Stimulated activated CD8-positive, alpha-beta memory T cell treated with anti-CD3 and anti-CD28 coated beads, Interleukin-2, amount 100 ng/mL, for 1 hour (primary cell): ENCODE measurements at places on chromosomes 7 and 10.

DNA sequence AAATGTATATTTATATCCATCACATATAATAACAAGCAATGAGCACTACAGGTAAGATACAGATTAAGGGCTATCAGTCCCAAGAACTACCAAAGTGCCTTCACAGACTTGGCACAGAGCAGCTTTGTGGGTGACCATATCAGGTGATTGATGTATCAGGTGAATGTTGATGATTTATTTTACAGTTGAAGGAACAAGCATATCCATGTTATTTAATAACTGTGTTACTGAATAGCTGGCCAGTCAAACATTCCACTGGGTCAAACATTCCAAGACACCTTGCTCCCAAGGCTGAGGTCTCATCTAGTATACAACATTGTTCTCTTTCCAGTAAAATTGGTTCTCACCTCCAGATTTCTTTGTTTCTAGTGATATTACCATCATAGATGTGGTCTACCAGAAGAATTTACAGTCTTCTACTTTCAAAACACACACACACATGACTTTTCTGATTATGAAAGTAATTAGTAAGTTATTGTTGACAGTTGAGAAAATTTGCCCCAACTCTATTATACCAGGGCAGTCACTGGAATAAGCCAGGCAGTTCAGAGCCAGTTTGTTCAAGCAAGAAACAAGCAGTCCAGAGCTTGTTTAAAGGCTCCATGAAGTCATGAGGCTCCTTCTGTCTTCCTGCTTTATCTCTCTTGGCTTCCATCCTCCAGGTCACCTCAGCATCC is 68.2 kb downstream of the ELAPOR2 start:
- no peak for DNase-seq

DNA sequence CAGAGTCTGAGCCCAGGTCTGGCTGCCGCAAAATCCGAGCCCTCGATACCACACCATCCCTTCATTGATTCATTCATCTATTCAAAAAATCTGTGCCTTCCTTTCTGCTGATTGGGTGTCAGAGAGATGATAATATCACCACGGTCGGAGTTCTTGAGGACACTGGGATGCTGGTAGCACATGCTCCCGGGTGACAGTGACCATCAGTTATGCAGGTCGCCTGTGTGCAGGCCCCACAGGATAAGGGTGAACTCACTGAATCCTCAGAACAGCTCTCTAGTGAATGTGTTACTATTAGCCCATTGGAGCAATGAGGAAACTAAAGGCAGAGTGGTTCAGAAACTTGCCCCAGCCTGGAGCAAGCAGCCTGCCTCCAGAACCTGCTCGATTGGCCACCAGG is 145.1 kb downstream of the SLIT1 start:
- DNase-seq = no peak

DNA sequence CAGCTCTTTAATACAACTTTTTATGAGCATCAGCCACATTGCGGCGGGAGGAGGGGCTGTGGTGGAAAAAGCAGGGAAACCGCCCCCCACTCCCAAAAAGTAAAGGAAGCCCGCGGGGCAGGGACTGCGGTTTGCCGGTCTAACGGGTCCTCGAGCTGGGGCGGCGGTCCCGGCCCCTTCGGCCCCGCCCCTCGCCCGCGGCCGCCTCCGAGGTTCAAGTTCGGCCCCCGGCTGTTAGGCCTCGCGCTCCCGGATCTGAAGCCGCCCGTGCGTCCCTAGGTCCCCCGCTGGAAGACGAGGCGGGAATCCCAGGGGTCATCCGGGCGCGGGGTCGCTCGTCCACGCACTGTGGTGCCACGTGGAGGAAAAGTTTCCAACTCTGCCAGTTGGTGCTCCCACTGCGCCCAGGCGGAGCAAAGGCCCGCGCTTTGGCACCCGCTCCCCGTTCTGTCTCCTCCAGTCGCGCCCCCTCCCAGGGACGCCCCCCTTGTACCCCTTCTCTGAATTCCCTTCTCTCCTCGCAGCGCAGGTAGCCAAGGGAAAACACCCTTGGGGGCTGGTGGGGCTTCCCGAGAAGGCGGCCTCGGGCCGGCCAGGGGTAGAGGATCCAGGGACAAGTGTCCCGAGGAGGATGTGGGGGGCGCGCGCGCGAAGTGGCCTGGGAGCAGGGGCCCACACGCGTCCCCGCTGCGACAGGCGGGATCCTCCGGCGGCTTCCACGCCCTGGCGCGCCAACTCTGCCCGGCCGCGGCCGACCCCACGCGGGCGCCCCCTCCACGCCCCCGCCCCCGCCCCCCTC is 798 bp upstream of the AUTS2 start:
- no peak for DNase-seq

- DNase-seq = no peak
Observed at GRCh38 chr10:130407052-130407451, 270.9 kb downstream of the GLRX3 start.

- DNase-seq = no peak
Observed at GRCh38 chr10:43393606-43394360, 15.2 kb downstream of the HNRNPF start.
